ENCODE measurements at places on chromosomes 7 and 10.

GRCh38 chr10:85317827-85318226 is 989.4 kb downstream of the CCSER2 start:
- DNase-seq = no peak

- DNase-seq = no peak
Observed at GRCh38 chr10:58281092-58281752, 12.3 kb downstream of the CISD1 start.

DNA sequence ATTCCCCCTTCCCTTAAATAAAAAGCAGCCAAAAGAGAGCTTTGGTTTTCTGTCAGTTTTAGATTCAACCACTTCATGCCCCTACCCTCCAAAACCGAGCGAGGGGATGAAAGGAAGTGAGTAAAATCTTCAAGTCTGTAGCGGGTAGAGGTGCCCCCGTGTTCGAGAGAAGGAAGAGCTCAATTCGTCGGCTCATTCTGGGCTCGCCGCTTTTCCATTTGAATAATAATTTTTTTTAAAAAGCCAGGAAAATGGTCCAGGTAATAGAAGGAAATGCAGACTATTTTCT is 436.2 kb upstream of the GALNT17 start:
- DNase-seq = no peak

DNA sequence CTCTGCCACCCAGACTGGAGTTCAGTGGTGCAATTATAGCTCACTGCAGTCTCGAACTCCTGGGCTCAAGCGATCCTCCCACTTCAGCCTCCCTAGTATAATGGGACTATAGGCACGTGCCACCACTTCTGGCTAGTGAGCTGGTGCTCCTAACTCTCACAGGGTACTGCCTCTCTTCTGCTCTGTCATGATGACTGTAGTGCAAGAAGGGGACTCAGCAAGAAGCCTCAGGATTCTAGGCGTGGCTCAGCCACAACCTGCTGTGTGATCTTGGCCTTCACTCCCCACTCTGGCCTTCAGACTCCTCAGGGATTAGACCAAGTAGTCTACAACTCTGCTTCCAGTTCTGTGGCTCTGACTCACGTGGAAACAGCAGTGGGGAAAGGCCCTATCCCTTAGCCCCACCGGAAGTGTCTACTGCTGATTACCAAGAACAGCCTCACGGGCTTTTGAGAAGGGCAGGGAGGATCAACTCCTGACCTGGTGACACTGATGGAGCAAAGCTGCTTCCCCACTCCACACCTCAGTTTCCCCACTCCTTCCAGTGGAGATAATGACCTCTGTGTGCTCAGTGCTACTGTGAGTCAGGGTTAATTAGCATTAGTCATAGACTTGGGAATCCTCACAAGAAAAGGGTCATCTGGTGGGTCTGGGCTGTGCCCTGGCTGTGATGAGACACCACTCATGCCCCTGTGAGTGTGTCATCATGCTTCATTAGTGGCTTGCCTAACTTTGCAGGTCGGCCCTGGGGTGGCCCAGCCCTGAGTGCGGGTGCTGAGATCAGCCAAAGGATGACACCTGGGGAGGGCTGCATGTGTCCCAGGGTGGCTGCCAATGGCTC is 41.1 kb downstream of the ZC3HC1 start:
- DNase-seq = peak; percentile 22

- DNase-seq = no peak
Observed at GRCh38 chr10:71421075-71421434, 24.3 kb downstream of the CDH23 start.

DNA sequence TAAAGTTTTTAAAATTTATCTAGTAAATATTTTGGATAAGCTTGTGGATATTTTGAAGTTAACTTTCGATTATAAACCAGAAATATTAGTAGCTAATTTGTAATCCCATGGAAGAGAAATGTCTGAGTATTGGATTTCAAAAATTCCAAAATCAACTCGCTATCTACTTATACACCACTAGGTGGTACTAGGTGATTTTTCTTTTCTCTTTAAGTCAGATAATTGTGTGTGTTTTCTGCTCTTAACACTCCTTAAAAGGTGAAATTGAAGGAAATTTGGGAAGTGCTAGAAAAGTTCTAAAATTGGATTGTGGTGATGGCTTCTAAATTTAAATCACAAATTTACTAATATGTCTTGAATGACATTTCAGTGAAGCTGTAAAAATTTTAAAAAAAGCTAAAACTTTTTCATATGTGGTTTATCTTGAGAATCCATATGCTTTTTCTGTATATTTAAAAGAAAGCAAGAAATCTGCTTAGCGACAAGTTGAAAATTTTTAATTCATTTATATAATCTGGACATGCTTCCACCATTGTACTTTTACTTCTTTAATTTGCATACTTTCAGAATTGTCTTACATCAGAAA is 90.2 kb downstream of the IPMK start:
- no peak for DNase-seq

GRCh38 chr10:131047501-131047900 is 264.0 kb downstream of the TCERG1L start:
- DNase-seq = no peak

DNA sequence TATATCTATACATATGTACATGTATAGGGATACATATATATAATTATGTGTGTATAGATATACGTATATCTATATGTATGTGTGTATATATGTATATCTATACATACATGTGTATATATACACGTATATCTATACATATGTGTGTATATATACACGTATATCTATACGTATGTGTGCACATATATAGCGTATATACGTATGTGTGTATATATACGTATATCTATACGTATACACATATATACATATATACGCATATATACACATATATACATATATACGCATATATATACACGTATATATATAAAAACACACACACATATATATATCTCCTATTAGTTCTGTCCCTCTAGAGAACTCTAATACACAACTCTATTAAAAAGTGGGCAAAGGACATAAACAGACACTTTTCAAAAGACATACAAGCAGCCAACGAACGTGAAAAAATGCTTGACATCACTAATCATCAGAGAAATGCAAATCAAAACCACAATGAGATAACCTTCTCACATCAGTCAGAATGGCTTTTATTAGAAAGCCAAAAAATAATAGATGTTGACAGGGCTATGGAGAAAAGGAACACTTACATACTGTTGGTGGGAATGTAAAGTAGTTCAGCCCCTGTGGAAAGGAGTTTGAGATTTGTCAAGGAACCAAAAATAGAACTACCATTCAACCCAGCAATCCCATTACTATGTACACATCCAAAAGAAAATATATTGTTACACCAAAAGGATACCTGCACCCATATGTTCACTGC is 22.0 kb upstream of the TMEM120A start:
- no peak for DNase-seq

GRCh38 chr10:75744261-75744660 is 312.8 kb downstream of the LRMDA start:
- no peak for DNase-seq

GRCh38 chr7:38902449-38902848 is 6.5 kb downstream of the VPS41 start:
- no peak for DNase-seq

- no peak for DNase-seq
Observed at GRCh38 chr7:131948434-131949053, 392.1 kb upstream of the PODXL start.

- DNase-seq = no peak
Observed at GRCh38 chr10:119296703-119297102, 89.3 kb downstream of the GRK5 start.

- DNase-seq = no peak
Observed at GRCh38 chr7:3691478-3692158, 390.6 kb downstream of the SDK1 start.
